Activated naive CD8-positive, alpha-beta T cell treated with anti-CD3 and anti-CD28 coated beads for 36 hours (primary cell): ENCODE measurements at places on chromosomes 1 and 21. TPM values are rescaled to one million over a fixed set of nuclear protein-coding genes. Genes with fewer than 3 reads are reported as not detected.

DNA sequence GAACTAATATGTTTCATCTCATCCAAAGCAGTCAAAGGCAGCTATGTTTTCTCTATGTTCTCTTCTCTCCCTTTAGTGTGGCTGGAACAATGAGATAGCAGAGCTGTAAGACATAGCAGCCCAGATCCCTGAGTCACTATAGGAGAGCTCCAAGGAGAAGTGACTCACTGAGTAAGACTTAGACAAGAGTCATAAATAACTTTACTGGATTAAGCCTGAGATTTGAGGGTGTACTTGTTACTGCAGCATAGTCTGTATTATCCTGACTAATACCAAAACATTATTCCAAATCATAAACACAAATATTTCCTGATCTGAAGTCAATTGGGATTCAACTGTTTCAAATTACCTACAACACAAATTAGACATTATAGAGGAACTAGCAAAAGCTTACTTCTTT lies 3.9 kb downstream of the KRTAP19-8 start:
- no peak overlapping the region for H3K27ac ChIP-seq
- no peaks in the 10 kb centered on the region for H3K4me1 ChIP-seq
- no peak for DNase-seq
- peaks cover 35% of the 10 kb centered on the region for H3K27me3 ChIP-seq
- H3K4me3 ChIP-seq: no peak overlapping the region

Gene C1orf226
- total RNA-seq: 0.44 TPM

GRCh38 chr1:42887366-42887765 lies 41.0 kb downstream of the ZNF691 start:
- H3K4me1 ChIP-seq: no peaks in the 10 kb centered on the region
- no peak overlapping the region for H3K4me3 ChIP-seq
- no peaks in the 10 kb centered on the region for H3K36me3 ChIP-seq
- H3K27me3 ChIP-seq: no peaks in the 10 kb centered on the region

Gene FAM78B
- total RNA-seq: 0.74 TPM

- no peak for DNase-seq
- no peaks in the 10 kb centered on the region for H3K36me3 ChIP-seq
- H3K4me3 ChIP-seq: no peak overlapping the region
- H3K27ac ChIP-seq: no peak overlapping the region
- no peaks in the 10 kb centered on the region for H3K27me3 ChIP-seq
Observed at GRCh38 chr1:241213139-241213538, 143.9 kb downstream of the RGS7 start.

GRCh38 chr1:21048462-21048861 lies 128.2 kb downstream of the EIF4G3 start:
- no peak overlapping the region for H3K4me3 ChIP-seq
- DNase-seq: no peak
- no peaks in the 10 kb centered on the region for H3K27me3 ChIP-seq
- no peak overlapping the region for H3K27ac ChIP-seq
- H3K4me1 ChIP-seq: no peaks in the 10 kb centered on the region

GRCh38 chr1:227330279-227331076 lies 12.2 kb upstream of the CDC42BPA start:
- H3K4me1 ChIP-seq: no peaks in the 10 kb centered on the region
- H3K27ac ChIP-seq: no peak overlapping the region

Gene RGS16
- total RNA-seq: 68.1 TPM

GRCh38 chr1:52600533-52601179 lies 1.5 kb upstream of the GPX7 start:
- peaks cover 27% of the 10 kb centered on the region for H3K4me1 ChIP-seq

DNA sequence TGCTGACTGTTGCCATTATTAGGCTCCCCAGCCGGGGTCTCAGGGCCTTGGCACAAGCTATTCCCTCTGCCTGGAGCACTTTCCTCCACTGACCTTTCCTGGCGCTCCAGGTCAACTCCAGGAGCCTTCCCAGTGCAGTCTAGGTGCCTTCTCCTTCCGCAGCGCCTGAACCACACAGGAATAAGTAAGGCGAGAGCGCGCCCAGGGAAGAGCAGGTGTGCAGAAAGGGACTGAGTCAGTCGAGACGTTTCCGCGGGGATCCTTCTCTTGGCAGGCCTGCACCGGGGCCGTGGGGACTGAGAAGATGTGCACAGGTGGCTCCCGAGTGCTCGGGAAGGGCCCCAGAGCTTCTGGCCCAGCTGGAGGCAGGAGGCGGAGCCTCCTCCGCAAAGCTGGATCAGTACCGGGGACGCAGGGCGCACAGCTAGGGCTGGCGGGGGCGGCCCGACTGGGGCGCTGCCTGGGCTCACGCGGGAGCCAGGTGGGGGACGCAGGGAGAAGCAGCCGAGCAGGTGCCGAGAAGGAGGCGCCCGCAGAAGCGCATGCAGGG lies 765 bp upstream of the BMP8A start:
- H3K36me3 ChIP-seq: peaks cover 2% of the 10 kb centered on the region
- H3K27me3 ChIP-seq: peaks cover 32% of the 10 kb centered on the region
- no peak overlapping the region for H3K27ac ChIP-seq
- DNase-seq: no peak

Gene F13B
- not detected for total RNA-seq

GRCh38 chr1:226306425-226306824 lies 2.5 kb downstream of the LIN9 start:
- H3K4me3 ChIP-seq: no peak overlapping the region
- DNase-seq: no peak
- peaks cover 32% of the 10 kb centered on the region for H3K4me1 ChIP-seq
- peaks cover 18% of the 10 kb centered on the region for H3K27me3 ChIP-seq
- no peak overlapping the region for H3K27ac ChIP-seq

DNA sequence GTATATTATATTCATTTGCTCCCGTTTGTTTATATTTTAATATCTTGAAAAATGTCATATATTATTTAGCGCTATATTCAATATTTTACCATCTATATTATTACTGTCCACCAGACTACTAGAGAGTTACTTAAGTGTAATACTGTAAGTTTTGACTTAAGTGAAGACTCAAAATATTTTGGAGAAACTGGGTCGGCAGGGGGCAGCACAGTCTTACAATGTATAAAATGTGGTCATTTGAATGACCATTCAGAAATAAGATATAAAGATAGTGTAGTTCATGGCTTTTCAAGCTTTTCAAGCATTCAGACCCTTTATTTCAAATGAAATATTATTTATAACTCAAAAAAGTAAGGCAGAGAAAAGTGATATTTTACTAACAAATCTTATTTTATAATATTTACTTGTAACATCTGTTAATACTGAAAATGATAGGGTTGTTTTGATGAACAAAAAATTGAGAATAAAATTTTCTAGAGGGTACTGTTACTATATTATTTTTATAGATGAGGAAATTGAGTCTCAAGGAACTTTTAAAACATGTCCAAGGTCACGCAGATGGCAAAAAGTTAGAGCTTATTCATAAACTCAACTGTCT lies 89.0 kb upstream of the SERTAD4 start:
- peak; percentile 28 for DNase-seq
- no peaks in the 10 kb centered on the region for H3K36me3 ChIP-seq
- H3K27ac ChIP-seq: no peak overlapping the region
- H3K4me3 ChIP-seq: no peak overlapping the region

GRCh38 chr1:29931477-29932175 lies 695.3 kb downstream of the PTPRU start:
- H3K4me3 ChIP-seq: no peak overlapping the region
- H3K4me1 ChIP-seq: no peaks in the 10 kb centered on the region
- no peaks in the 10 kb centered on the region for H3K36me3 ChIP-seq

DNA sequence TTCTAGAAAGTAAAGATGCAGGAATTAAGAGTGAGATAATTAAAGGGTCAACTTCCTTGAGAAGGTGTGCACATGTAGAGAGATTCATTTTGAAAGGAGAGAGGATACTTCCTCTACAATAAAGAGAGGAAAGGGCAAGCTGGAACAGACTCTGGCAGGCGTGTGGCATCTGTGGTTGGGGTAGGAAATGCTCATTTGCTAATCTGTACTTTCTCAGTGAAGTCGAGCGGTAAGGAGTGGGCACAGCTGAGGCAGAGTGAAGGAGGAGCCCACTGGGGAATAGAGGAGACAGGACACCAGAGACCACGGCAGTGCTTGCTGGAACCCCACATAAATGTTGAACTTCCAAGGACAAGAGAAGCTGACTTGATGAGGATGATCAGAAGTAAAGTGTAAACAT lies 49.1 kb downstream of the PCSK9 start:
- peak; percentile 18 for DNase-seq
- H3K4me1 ChIP-seq: peaks cover 9% of the 10 kb centered on the region
- peaks cover 13% of the 10 kb centered on the region for H3K36me3 ChIP-seq
- H3K27ac ChIP-seq: peak overlapping the region; percentile 73
- no peak overlapping the region for H3K4me3 ChIP-seq
- no peaks in the 10 kb centered on the region for H3K27me3 ChIP-seq

DNA sequence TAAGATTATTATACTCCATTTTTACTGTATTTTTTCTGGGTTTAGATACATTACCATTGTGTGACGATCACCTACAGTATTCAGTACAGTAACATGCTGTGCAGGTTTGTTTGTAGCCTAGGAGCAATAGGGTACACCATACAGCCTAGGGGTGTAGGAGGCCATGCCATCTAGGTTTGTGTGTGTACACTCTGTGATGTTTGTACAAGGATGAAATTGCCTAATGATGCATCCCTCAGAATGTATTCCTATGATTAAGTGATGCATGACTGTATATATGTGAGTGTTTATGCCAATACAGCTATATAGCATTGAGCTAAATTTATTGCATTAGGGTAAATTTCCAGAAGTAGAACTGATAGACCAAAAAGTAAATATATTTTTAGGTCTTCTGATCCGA lies 23.3 kb downstream of the TUFT1 start:
- peaks cover 2% of the 10 kb centered on the region for H3K36me3 ChIP-seq
- H3K27ac ChIP-seq: no peak overlapping the region
- no peak for DNase-seq
- no peaks in the 10 kb centered on the region for H3K27me3 ChIP-seq

- H3K4me3 ChIP-seq: no peak overlapping the region
- no peak for DNase-seq
- no peak overlapping the region for H3K27ac ChIP-seq
- peaks cover 9% of the 10 kb centered on the region for H3K27me3 ChIP-seq
- H3K4me1 ChIP-seq: no peaks in the 10 kb centered on the region
Observed at GRCh38 chr1:10823000-10823401, 26.6 kb upstream of the CASZ1 start.

DNA sequence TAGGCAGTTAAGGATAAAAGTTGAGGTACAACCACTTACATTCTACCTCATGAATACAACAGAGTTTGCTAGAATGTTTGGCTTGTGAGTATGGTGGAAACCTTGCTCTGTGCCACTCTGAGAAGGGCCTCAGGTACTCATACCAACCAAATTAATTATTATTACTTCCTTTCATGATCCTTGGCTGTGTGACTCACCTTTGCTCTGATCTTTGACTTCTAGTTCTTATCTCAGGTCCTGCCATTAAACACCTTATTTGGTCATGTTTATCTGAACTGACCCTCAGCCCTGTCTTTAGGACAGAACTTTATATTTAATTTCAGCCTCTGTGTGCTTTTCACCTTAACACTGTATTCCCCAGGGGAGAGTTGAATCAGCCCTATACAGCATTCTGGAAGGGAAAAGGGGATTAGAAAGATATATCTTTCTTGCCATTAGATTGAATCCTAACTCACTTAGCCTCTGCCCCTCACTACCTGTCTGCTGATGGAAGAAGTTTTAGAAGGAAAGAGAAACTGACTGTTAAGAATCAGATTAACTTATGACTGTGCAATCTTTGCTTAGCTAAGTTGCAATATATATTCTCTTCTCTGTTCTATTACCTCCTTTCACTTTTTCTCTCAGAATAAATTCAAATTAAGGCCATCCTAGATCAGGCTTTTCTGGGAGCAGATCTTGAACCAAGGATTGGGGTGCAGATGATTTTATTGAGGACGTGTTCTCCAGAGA lies 260.4 kb upstream of the DPYD start:
- H3K27me3 ChIP-seq: no peaks in the 10 kb centered on the region
- H3K36me3 ChIP-seq: no peaks in the 10 kb centered on the region
- H3K27ac ChIP-seq: no peak overlapping the region
- H3K4me3 ChIP-seq: no peak overlapping the region
- DNase-seq: no peak

GRCh38 chr1:27296773-27297291 lies 25.1 kb upstream of the TMEM222 start:
- H3K36me3 ChIP-seq: peaks cover 1% of the 10 kb centered on the region
- H3K4me3 ChIP-seq: no peak overlapping the region
- no peaks in the 10 kb centered on the region for H3K4me1 ChIP-seq
- no peak overlapping the region for H3K27ac ChIP-seq

DNA sequence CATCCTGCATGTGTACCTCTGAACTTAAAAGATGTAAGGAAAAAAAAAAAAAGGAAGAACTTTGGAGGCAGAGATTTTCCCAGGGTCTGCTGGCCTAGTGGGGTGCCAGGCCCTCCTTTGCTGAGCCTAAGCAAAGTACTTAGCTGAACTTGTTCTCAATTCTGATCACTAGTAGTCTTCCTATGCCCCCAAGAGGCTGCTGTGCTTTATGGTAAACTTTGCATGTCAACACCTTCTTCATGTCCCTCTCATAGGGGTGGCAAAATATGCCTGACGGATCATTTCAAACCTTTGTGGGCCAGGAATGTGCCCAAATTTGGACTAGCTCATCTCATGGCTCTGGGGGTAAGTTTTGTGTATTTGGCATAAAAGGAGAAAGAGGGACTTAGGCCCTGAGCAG lies 1.4 kb upstream of the USP21 start:
- H3K27ac ChIP-seq: no peak overlapping the region
- no peak overlapping the region for H3K4me3 ChIP-seq
- peaks cover 39% of the 10 kb centered on the region for H3K4me1 ChIP-seq
- no peak for DNase-seq

DNA sequence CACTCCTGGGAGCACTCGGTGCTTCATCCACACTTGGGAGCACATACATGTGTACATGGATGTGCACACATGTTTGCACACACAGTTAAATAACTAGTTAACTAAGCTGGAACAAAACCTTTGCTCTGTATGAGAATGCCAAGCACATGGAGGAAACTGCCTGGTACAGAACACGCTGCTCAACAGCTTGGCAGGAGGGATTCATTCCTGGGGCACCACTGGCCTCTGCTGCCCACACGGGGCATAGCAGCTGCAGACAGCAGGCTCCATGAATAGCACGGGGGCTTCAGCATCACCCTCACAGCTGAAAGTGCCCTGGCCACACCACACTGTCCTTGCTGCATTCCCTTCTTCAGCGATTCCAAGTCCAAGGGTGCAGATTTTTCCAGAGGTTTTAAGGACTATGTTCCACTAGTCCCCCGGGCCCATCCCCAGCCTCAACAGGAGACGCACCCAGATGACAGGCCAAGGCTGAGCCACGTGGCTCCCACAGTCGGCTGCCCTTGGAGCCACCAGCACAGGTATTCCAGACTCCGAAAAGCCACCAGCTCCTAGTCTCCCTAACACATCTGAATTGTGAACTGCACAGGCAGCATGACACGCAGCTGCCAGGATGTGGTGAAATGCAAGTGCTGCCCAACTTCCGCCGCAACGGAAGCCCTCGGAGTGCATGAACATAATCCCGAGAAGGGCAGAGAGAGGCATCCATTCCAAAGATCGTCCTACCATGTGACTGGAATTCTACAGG lies 16.9 kb downstream of the NPHP4 start:
- H3K36me3 ChIP-seq: peaks cover 10% of the 10 kb centered on the region
- no peaks in the 10 kb centered on the region for H3K27me3 ChIP-seq
- H3K4me1 ChIP-seq: no peaks in the 10 kb centered on the region
- H3K27ac ChIP-seq: no peak overlapping the region
- peak; percentile 24 for DNase-seq
- peak overlapping the region; percentile 32 for H3K4me3 ChIP-seq
